ENCODE measurements at places on chromosomes 2 and 18.

DNA sequence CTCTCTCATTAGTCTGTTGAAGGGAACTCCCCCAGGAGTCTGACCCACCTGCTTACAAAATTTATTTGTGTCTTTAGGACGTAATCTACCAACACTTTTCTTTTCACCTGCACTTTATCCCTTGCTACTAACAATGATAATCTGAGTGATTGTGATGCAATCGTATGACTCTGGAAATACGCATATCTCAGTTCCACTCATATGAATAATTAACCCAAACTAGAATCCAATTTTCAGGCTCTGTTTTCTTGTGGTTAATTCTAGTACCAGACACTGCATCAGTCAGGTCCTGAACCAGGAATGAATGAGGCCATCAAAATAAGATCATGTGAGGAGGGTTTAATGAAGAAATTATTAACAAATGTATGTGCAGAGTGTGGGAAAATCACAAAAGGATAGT is 158.4 kb upstream of the SRD5A2 start:
- DNase-seq, result no peak

GRCh38 chr2:170084820-170085491 is 93.0 kb upstream of the MYO3B start:
- DNase-seq, result no peak

DNA sequence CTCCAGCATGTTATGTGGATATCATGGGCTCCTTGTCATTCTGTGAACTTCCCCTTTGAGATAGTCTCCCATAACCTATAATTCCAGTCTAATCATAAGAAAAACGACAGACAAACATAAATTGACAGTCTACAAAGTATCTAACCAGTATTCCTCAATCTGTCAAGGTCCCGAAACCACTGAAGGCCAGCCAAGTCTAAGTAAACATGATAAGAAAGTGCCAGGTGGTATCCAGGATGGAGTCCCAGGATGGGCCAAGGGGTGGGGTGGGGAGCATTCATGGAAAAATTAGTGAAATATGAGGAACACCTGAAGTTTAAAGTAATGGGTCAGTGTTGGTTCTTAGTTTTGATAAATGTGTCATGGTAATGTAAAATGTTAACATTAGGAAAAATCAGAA is 355.5 kb downstream of the DPP10 start:
- DNase-seq, result no peak

DNA sequence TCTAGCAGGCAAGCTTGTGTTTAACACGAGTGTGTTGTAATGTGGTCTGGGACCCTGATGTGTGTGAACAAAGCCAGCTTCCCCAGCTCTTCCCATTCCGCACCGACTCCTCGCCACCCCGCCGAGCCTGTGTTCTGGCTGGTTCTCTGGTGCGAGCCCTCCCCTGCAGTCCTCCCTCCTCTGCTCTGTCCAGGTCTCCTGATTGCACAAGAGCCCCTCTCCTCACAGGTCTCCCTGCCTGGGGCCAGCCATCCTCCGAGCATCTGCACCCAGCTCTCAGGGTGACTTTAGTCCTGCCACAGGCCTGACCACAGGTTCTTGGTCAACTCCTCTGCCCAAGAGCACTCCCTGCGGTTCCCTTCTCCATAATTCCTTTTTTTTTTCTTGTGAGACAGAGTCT is 13.2 kb downstream of the SLC66A3 start:
- DNase-seq, result no peak

DNA sequence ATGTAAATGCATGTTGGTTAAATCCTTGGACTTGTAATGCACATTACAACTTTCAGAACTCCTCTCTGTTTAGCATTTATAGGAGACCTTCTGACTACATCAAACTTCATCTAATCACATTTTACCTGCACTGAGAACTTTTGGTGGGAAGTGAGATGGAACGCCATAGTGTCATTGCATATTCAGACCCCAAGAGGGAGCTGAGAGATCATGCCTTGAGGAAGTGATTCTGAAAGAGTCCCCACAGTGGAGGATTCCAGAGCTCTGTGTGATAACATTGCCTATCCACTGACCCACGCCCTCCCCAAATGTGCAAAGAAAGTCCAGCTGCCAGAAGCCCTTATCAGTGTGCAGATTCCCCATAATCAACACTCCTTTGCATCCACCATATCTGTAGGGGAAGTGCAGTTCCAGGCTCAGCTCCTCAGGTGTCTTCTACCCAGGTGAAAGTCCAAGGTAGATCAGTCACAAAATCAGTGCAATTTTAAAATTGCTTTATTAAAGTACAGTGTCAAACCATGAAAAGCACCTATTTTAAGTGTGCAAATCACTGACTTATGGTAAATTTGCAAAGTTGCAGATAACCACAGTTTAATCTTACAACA is 212.4 kb downstream of the RPIA start:
- DNase-seq, result no peak

DNA sequence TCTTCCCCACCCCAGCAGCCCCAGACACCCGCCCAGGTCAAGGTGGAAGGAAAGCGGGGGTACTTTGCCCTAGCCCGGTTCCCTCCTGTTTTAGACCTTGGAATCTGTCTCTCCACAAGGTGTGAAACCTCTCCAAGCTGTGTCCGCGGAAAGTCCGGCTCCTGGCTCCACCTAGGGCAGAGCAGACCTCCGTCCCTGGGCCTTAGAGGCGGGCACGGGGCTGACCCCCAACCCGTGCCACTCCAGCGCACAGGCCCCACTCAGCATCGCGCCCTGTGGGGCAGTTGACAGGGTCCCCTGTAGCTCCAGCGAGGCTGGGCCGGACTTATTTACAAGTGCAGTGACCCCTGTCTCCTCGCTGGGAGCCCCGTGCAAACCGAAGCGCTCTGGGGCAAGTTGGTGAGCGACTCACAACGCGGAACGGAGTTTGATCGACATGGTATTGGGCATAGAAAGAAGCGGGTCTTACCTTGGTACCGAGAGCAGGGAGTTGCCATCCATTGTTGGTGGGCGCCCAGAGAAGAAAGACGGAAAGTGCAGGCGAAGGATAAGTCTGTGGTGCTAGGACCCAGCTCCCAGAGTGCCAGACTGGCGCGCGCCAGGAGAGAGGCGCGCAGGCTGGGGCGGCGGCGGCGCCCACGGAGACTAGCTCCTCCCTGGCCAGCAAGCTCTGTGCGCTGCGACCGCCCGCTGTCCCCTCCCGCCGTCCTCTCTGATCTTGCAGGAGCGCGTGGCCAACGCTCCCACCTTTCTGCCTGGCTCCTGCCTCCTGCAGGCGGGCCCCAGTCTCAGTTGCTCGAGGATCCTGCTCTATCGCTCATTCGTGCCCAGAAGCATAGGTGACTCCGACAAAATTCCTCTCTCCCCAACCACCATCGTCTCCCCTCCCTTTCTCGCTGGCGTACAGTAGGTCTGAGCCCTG is at the start of gene SPHKAP:
TSS of gene SPHKAP (minus strand) at position 590 of the 922 bp plus-strand sequence. CDS start at position 501, 89 bp downstream.
- no peak for DNase-seq

DNA sequence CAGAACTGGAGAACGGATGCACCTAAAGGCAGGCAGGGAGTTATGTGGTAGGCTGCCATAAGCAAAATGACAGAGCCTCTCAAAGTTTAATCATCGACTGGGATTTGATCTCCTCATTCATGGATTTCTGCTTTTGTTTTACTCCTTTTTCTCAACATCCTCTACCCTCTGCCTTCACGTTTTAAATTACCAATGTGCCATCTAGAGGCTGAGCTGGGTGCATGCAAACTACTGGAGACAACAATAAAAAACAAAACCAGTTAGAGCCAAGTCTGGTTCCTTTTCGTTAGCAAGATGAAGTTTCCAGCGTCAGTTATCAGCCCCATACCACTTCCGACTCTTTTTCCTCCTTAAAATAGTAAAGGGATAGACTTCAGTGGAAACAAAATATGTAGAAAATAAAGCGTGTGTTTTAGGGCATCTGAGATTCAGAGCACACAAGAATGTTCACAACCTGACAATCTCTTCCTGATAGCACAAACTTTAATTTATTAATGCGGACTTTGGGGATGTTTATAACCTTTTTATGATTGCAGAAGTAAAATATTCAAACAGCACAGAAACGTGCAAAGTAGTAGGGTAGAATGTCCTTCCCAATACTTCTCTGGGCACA is 117.0 kb downstream of the LAMA1 start:
- DNase-seq, result no peak

DNA sequence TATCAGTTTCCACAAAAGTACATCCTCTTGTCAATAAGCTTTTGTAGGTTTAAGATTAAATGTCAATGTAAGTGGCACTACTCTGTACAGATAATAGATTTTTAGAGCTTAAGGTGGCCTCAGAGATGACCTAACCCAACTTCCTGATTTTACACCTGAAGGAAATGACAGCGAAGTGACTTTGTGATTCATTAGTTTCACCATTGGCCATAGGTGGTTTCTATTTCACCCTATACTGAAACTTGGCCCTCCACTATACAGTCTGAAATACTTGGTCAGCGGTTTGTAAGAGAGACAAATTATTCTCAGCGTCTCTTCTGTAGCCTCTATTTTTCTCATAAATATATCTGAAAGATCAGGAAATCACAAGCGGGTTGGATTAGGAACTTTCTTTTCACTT is 330.4 kb upstream of the FAM98A start:
- DNase-seq, result no peak

GRCh38 chr2:238159071-238159539 is 335 bp downstream of the ERFE start:
- no peak for DNase-seq

- no peak for DNase-seq
These were observed 101.5 kb downstream of the NCOA1 start for GRCh38 chr2:24592441-24593100.

DNA sequence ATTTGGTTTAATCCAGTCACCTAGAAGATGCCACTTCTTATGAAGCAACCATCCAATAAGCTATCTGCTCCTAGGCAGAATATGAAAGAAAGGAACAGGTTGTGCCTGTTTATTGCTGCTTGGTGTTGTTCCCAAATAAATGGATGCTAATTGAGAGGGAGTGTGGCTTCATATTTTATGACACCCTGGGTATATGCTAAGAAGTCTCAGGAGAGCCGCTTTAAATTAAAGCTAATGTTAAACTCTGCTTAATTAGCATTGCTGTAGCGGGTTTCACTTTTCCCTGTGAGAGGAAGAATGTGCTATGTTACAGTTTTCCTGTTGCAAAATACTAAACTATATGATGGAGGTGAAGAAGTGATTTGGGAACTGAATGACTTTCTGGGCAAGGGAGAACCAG is 48.7 kb upstream of the TANK start:
- DNase-seq, result no peak

GRCh38 chr18:75210274-75211001 is at the start of gene TSHZ1:
TSS of gene TSHZ1 (plus strand) at chr18:75210797. CDS start at chr18:75211877, 1,080 bp downstream.
- peak; percentile 51 for DNase-seq

- no peak for DNase-seq
These were observed 158.8 kb downstream of the DDX1 start for GRCh38 chr2:15750433-15750814.

GRCh38 chr18:77102259-77103040 is 30.1 kb downstream of the MBP start:
- no peak for DNase-seq

DNA sequence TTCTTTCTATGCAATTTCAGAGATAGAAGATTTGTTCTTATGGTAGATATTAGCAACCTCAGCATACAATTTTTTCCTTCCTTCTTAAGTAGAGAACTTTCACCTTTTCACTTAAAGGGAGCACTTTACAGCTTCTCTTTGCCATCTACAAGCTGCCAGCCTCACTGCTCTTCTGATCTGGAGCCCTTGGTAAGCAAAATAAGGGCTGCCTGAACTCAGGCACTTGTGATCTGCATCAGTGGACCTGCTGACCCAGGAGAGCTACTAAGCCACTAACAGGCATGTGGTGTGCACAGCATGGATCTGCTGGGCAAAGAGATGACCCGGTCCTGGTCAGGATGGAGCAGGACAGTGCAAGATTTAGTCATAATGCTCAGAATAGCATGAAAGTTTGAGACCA is 80.8 kb upstream of the SNTG2 start:
- no peak for DNase-seq

DNA sequence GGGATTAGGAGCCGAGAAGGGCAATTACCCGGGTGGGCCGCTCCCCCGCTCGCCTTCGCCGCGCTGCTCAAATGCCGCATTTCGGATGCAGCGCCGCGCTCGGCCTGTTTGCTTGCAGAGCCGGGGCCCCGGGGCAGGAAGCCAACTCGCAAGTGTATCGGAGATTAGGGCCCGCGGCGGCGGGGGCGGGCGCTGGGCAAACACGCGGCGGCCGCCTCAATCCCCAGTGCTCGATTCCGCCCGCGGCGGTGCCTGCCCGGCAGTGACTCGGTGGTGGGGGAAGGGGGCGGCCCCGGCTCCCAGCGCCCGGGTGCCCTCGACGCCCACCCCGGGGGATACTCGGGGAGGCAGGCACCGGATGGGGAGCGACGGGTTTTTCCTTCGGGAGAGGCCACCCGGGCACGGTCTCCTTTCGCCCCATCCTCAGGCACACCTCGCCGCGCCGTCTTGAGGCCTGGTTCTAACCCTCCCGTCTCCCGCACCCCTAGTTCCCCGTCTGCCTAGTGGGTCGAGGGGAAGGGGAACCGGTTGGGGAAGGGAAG is 26.6 kb upstream of the NOTO start:
- DNase-seq, result peak; percentile 68

DNA sequence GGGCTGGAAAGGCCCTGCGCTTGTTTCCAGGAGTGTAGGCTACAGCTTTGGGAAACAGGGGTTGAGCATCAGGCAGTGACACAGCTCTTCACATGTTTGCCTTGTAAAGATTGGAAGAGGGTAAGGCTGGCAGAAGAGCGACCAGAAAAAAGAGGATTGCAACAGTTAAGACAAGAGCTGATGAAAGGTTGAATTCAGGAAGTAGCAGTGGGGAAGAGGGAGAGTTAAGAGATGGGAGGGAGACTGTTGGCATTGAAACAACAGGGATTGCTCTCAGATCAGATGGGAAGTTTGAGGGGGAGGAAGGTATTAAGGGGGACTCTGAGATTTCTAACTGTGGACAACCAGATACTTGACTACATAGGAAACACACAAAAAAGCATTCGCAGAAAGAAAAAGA is 96.9 kb downstream of the CTAGE1 start:
- DNase-seq, result no peak

DNA sequence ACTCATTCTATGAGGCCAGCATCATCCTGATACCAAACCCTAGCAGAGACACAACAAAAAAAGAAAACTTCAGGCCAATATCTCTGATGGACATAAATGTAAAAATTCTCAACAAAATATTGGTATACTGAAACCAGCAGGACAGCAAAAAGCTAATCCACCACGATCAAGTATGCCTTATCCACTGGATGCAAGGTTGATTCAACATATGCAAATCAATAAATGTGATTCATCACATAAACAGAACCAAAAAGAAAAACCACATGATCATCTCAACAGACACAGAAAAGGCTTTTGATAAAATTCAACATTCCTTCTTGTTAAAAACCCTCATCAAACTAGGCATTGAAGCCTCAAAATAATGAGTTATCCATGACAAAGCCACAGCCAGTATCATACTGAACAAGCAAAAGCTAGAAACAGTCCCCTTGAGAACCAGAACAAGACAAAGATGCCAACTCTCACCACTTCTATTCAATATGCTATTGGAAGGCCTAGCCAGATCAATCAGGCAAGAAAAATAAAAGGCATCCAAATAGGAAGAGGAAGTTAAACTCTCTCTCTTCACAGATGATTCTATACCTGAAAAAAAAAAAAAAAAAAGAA is 45.3 kb downstream of the RTTN start:
- DNase-seq, result no peak

GRCh38 chr2:61617610-61618009 is 79.5 kb upstream of the XPO1 start:
- DNase-seq, result no peak

- DNase-seq, result no peak
These were observed 19.2 kb downstream of the CTDP1 start for GRCh38 chr18:79698668-79699335.

- DNase-seq, result no peak
These were observed 20.4 kb upstream of the ZNF397 start for GRCh38 chr18:35220424-35220823.

GRCh38 chr2:56806924-56807323 is 623.1 kb downstream of the CCDC85A start:
- DNase-seq, result no peak

GRCh38 chr2:190455358-190456095 is 47.4 kb downstream of the MFSD6 start:
- no peak for DNase-seq
